HuH-7.5 (cell line): ENCODE measurements at places on chromosomes 12 and 14.
A peak's percentile ranks its signal among the peaks of the same experiment; 100 is the strongest.

DNA sequence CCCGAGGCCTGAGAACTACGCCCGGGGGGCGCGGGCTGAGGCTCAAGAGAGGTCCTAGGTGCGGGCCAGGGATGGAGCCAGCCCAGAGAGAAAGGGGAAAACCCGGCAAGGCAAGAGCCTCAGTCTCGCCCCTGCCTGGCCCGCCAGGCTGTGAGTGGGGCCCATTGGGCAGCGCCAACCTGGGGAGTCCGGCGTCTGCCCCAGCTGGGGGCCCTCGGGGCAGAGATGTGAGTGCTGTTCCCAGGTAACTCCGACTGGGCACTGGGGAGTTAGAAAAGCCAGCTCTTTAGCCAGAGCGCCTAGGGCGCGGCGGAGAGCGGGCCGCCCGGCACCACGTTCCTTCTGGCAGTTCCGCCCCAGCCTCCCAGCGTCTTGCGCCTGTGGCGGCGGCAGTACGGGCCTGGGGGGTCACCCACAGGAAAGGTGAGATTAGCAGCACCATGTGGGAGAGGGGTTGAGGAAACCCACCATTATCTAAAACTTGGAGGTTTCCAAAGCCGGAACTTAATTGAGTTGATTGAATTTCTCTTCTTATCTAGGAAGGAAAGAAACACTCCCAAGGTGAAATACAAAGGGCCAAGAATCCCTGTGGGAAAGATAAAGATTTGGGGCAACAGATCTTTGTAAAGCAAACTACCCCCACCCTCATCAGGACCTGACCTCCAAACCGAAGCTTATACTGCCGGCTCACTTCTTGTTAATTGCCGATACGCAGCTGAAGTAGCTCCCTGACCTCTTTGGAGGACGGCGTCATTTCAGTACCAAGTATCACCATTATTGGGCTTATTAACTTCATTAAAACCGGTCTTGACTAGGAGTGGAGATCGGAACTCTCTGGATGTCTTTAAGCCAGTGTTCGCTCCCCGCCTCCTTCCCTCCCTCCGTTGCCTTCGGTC is 11.6 kb downstream of the OTX2 start:
- no peak for DNase-seq

DNA sequence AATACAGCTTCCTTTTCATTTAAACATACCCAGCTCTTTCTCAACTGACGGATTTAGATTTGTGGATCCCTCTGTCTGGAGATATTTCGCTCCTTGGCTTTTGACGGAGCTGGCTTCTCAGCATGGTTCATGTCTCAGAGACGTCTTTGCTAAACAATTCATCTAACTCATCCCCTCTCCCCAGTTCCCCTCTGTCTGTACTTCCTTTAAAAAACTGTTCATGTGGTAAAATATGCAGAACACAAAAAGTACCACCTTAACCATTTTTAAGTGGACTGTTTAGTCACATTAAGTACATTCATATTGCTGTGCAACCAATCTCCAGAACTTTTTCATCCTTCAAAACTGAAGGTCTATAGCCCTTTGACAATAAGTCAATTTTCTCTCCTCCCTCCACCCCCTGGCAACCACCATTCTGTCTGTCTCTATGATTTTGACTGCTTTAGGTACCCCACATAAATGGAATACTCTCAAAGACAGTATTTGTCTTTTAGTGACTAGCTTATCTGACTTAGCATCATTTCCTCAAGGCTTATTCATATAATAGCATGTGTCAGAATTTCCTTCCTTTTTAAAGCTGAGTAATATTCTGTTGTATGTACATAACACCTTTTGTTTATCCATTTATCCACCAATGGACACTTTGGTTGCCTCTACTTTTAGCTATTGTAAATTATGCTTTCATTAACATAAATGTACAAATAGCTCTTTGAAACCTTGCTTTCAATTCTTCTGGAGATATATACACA is 399.8 kb upstream of the SOX5 start:
- DNase-seq: no peak

DNA sequence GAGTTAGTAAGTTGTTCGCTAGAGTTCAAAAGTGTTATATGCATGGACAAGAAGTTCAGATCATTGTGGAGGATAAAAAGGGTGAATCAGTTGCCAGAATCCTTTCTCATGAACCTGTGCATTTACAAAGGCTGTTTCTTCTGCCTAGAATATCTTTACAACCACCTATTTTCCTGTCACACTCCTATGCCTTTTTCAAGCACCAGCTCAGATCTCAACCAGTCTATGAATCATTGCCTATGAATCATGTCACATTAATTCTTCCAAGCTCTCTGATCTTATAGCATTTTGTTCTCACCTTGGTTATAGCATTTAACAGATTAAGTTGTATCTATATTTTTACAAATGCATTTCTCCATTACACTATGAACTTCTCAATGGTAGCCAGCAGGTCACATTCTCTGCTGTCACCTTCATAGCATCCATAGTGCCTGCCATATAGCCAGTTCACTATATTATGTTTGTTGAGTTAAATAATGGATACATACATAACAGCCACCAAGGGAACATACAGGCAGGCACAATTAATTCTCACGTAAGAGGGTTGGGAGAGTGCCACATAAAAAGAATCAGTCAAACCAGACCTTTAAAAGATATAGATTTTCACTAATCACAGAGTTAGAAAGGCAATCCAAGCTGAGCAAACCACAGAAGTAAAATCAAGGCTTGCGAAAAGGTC is 573.0 kb downstream of the FOXG1 start:
- DNase-seq: no peak

- DNase-seq: no peak
Observed at GRCh38 chr14:69703047-69704039, 63.6 kb upstream of the SRSF5 start.

GRCh38 chr12:65168681-65169319 is 583 bp upstream of the LEMD3 start:
- DNase-seq: no peak

DNA sequence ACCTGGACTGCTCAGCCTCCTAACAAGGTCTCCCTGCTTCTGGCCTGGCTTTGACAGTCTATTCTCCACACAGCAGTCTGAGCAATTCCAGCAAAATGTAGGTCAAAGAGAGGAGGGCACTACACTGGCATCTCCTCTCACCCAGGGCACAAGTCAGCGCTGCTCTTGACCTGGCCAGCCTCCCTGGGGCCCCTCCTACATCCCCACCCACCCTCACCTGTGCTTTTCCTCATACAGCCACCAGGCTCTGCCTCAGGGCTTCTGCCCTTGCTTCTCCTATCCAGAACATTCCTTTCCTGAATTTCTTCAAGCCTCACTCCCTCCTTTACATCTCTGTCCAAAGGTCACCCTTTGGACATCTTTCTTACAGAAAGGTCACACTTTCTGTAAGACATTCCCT is 33.7 kb downstream of the GALNT4 start:
- no peak for DNase-seq

DNA sequence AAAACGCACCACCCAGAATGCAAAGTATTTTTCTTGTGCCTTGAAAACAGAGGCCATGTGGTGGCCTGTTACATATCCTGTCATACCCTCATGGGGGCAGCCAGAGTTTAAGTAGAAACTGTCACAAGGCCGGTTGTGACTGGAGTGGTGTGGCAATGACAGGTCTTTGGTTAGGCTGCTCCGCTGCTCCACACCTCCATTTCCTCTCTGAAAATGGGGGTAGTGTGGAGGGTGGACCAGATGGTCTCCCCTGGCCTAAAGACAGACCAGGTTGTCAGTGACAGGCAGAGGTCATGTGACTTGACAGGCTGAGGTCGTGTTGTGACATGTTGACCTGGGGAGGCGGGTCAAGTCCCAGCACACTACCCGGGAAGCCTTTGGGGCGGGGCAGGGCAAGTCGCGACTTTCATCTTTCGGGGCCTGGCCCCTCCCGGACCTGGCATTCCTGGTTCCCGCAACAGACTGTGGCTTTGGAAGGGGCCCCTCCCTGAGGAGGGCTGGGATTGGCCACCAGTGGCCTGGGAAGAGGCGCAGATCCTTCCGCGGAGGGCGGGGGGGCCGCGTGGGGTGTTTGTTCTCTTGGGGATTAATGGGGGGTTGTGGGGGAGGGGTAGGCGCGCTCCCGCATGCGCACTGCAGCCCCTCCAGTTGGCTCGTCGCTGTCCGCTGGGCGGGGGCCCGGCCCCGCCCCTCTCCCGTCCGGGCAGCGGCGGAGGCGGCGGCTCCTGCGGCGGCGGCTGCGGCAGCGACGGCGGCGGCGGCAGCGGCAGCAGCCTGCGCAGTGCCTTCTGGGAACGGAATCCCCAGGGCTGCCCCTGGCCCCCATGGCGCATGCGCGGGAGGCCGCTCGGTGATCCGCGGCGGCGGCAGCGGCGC is at the start of gene MBD6:
TSS of gene MBD6 (plus strand) at position 814 of the 876 bp plus-strand sequence. CDS start 1,480 bp downstream, outside the sequence.
- peak; percentile 97 for DNase-seq
